ENCODE measurements at places on chromosomes 5 and 9.

- peak; percentile 2 for DNase-seq
These were observed 33.2 kb downstream of the GRIN3A start for GRCh38 chr9:101705135-101705661.

GRCh38 chr5:35538198-35538931 is 79.3 kb upstream of the SPEF2 start:
- DNase-seq = no peak

GRCh38 chr5:137072361-137073115 is 426.6 kb downstream of the SPOCK1 start:
- DNase-seq = no peak

DNA sequence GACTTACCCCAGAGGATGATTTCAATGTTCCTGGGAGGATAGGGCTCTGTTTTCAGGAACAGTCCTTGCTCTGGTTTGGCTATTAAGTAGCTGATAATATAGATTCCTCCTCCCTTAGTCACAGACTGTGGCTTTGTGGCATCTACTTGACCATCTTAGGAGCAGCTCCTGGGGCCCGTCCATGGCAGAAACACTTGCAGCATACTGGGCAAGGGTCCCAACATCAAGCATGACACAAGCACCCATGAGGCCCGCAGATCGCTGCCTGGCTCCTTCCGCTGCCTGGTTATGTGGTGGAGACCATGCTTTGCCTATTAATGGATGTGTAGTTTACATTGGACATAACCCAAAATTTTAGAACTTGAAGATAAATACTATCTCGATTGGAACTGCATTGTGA is 170.1 kb downstream of the ICE1 start:
- DNase-seq = no peak

- DNase-seq = no peak
These were observed 530.9 kb upstream of the TYRP1 start for GRCh38 chr9:12162181-12162815.

GRCh38 chr5:94810877-94811276 is 192.4 kb downstream of the SLF1 start:
- DNase-seq = no peak

DNA sequence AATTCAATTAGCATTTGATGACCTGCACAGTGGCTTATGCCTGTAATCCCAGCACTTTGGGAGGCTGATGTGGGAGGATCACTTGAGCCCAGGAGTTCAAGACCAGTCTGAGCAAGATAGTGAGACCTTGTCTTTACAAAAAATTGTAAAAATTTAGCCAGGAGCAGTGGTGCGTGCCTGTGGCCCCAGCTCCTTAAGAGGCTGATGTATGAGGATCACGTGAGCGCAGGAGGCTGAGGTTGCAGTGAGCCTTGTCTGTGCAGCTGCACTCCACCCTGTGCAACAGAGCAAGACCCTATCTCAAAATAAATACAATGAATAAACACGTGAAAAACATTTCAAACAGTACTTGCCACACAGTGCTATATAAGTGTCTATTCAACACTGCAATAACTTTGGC is 4.2 kb downstream of the ABCA1 start:
- DNase-seq = no peak

DNA sequence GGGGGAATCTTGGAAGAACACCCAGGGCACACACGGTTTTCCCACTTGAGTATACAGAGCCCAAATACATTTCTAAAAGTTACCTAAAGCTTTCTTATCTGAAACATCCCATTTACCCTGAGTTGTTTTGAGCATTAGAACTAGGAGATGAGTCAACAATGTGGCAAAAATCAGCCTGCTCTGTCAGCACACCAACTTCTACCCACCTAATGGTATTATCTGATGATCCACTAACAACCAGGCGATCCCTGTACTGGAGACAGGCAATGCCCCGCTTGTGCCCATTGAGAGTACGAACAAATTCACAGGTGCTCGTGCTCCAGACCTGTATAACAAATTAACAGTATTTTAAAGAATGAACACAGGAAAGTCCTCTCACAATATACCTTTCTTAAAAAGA is 87.0 kb downstream of the SMIM23 start:
- no peak for DNase-seq

DNA sequence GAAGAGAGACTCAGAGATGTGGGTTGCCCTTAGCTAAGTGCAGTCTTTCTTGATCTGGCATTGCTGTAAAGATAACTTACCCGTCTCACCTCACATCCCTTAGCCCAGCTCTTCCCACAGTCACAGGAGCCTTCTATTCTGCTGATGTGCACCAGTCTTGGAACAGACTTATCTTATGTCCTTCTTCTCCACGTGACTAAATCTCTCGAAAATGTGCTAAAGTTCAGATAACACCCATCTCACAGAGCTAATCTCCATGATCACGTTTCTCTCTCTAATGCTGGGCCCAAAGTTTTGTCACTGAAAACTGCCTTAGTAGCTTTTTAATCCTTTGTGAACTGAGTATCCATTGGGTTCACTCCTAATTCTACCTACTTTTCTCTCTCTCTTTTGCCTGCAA is 16.7 kb downstream of the SLC36A1 start:
- no peak for DNase-seq

GRCh38 chr5:159097784-159098602 is 1.7 kb downstream of the EBF1 start:
- no peak for DNase-seq

- no peak for DNase-seq
These were observed 12.5 kb downstream of the MRPS27 start for GRCh38 chr5:72307573-72307967.

DNA sequence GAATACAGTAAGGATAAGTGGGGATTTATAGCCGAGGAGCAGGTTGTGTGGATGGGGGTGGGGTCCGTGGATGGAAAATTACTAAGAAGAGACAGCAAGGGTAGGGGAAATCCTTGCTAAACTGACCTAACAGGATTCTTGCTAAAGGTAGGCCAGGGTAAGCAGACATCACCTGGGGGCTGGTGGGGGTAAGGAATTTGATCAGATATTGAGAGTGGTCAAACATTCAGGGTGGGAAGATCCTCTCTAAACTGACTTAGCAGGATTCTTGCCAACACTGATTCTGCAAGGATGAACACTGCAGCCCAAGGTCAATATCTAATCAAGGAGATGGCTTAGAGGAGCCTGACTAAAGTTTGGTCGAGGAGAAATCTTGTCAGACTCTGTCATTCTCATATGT is 2.7 kb upstream of the PLGRKT start:
- DNase-seq = no peak

- no peak for DNase-seq
These were observed 60.5 kb downstream of the TLE1 start for GRCh38 chr9:81628897-81629296.

- peak; percentile 43 for DNase-seq
These were observed 104.1 kb downstream of the TSSK1B start for GRCh38 chr5:113330533-113331208.

DNA sequence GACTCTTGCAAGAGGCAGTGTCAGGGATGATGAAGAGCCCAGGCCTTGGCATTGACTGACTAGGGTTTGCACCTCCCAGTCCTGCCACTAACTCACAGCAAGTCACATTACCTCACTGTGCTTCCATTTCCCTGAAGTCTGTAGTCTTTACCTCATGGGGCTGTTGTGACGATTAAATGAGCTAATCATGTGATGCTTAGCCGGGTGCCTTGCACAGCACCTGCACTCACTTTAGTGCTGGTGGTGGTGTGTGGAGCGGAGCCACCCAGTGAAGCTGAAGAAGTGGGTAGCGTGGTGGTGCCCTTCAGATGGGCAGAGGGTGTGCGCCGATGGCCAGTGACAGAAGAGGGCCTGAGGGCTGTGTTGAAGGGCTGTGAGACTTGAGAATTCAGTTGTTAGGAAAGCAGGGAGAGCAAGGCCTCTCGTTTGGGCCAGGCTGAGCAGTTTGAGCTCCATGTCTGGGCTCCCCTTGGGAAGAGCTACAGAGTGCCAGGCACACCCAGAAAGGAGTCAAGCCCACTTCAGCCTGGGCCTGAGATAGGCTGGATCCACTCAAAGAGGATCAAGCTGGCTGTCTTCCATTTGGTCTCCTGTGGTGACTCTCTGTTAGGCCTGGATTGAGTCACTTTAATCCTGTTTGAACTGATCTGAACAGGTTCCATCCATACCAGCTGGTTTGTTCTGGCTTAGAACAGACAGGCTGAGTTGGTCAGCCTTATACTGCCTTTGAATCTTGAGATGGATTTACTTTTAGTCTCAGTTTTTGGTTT is 42.5 kb downstream of the RALGPS1 start:
- DNase-seq = peak; percentile 28

- DNase-seq = no peak
These were observed 95.8 kb upstream of the TBCA start for GRCh38 chr5:77871946-77872345.

DNA sequence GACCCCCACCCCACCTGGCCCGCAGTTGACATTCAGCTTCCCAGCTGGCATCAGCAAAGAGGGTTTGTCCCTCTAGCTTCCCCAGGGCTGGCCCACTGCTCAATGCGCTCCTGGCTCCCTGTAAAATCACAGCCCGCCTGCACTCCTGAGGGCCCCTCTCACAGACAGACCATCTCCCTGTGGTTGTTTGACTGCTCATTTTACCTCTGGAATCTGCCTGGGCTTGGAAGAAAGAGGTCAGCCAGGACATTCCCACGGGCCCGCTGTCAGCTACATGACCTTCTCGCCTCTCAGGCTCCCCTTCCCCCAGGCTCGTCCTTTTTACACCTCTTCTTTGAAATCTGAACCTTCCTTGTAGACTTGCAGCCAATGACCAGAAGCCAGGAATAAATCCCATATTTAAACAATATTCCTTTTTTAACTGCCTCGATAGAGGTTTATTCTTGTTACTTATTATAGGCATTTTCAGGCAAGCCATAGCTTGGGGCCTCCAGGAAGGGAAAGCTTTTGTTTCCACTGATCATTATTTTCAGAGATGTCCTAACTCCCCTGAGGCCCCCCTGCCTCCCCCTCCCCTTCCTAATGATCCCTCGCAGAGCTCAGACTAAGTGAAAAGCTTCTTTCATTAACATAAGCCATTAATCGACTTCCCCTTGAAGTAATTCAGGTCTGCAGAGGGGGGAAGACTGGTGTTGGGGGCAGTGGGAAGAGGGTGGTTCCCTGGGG is 76.3 kb upstream of the IQGAP2 start:
- no peak for DNase-seq

DNA sequence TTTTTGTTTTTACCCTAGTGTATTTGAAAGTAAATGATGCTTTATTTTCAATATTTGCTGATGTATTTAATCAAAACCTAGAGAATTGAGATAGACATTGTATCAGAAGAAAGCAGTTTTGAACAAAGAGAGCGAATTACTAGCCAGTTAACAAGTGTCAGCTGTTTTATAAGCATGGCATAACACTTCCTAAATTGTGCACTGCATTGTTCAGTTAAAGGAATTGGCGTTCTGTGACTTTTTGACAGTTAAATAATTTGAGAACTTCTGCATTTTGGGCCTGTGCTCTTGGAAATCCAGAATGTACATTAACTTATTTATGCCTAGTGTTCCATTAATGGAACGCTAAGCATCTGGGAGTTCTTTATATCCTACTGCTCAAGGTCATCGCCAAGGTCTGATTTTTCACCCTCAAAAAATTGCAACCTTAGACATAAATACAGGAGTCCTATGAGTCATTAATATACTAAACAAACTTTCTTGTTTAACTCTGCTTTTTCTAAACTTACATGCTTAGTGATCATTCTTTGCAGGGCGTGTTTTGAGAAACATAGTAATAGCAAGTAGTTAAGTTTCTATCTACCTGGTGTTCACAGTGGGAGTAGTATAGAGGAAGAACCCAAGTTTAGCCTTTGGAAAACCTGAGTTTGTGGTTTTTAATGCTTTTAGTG is 31.1 kb downstream of the RASA1 start:
- DNase-seq = no peak

Data from HTR-8/SVneo (cell line).